Foreskin keratinocyte (primary cell): ENCODE measurements at places on chromosomes 11 and 22. TPM values are rescaled to one million over a fixed set of nuclear protein-coding genes. Genes with fewer than 3 reads are reported as not detected.

Gene CBLIF
- polyA plus RNA-seq: not detected in 2 replicates

GRCh38 chr22:31604137-31604705 lies 57.8 kb downstream of the PISD start:
- no peak for DNase-seq

DNA sequence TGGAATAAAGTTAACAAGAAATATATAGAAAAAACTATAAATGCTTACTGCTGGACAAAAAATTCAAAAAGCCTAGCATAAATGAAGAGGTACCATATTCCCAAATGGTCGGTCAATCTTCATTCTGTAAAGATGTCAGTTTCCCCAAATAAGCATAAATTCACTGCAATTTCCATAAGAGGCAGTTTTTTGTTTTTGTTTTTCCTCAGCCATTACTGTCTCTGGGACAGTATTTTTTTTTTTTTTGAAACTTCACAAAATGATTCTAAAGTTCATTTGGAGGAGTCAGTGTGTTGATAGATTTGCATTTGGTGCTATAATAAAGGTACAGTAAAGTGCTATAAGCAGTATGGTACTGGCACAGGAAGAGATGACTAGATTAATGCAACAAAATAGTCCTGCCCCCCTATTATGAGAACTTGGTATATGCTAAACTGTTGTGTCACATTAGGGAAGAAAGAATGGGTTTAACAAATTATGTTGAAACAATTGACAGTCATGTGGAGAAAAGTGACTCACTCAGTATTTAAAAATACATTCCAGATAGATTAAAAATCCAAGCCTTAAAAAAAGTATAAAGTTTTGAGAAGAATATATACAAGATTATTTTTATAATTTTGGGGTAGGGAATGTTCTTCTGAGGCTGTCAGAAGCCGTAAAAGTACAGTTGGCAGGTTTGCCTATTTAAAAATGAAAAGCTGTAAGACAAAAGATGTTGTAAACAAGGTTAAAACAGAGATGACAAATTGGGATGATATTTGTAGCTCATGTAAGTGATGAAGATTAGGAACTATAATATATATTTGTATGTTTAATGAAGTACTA lies 2.6 kb upstream of the FTH1 start:
- DNase-seq: peak; percentile 86

DNA sequence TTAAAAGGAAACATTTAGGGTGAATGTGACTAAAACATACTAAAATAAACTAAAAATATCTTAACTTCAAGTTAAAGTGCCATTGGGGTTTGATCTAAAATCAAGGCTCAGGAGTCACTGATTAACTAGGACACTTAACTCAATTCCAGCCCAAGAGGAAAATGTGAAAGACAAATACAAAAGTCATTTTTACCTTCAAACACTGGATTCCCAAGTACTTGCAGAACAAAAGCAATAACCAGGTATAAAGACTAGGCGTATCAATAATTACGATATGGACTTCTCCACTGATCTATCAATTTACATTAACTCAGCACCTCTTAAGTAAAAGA lies 15.6 kb downstream of the ALKBH8 start:
- no peak for DNase-seq

DNA sequence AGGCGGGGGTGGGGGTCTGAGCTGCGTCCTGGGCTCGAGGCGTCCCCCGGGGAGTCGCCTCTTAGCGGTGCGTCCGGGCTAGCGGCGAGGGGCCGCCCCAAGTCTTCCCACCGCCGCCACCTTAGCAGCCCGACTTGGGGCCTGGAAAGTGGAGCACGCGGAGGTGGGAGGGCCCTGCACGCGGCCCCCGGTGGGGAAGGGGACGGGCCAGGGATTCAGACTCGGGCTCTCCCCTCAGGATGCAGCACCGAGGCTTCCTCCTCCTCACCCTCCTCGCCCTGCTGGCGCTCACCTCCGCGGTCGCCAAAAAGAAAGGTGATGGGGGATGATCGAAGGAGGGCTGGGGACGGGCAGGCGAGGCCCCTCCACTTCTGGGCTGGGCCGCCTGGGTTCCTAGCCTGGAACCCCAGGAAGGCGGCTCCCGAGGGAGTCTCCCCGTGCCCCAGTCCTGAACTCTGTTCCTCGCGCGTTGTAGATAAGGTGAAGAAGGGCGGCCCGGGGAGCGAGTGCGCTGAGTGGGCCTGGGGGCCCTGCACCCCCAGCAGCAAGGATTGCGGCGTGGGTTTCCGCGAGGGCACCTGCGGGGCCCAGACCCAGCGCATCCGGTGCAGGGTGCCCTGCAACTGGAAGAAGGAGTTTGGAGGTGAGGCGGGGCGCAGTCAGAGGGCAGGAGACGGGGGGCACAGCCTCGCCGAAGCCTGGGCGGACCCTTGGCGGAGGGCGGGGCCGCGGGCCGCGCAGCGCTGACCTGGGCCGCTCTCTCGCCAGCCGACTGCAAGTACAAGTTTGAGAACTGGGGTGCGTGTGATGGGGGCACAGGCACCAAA lies 563 bp downstream of the MDK start:
- DNase-seq: no peak

Gene ADORA2A
- 0.19 and 0.32 TPM in 2 replicates for polyA plus RNA-seq

DNA sequence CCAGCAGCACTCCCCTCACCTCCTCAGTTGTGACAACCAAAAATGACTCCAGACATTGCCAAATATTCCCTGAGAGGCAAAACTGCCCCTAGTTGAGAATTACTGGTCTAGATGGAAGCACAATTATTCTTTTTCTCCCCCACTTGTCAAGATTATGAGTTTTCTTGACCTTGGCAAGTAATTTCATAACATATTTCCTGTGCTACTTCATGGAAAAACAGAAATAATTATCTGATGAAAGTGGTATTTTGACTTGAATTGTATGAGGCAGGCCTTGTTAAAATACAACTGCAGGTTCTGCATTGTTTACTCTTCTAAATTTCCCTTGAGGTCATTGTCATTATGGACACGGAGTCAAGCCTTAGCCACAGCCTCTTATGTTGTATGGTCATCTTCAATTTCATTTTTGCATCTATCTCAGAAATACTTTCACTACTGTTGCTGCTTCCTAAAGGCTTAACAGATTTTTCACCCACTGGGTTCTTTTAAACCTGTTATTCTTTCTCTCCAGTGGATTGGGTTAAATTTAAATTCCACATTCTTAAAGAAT lies 32.2 kb upstream of the LDLRAD3 start:
- DNase-seq: no peak

Gene MFRP
- not detected in 2 replicates for polyA plus RNA-seq

Gene SYT13
- polyA plus RNA-seq: not detected in 2 replicates
